Heart right ventricle (tissue), 16 donors: ENCODE measurements at places on chromosomes 7 and 10. TPM values are rescaled to one million over a fixed set of nuclear protein-coding genes. Genes with fewer than 3 reads are reported as not detected.

Gene BET1
- 10.7 TPM for total RNA-seq

Gene EBF3
- 5.9 TPM for total RNA-seq

Gene ELAPOR2
- 4.4 TPM for total RNA-seq

Gene SPDYE2B
- total RNA-seq, result not detected

Gene CAMK2G
- 11.1 TPM for total RNA-seq

Gene CDK6
- 23.0 TPM for total RNA-seq

Gene CAV1
- total RNA-seq, result 195 TPM

Gene HERPUD2
- total RNA-seq, result 13.0 TPM

Gene CPA4
- total RNA-seq, result 0.48 TPM

DNA sequence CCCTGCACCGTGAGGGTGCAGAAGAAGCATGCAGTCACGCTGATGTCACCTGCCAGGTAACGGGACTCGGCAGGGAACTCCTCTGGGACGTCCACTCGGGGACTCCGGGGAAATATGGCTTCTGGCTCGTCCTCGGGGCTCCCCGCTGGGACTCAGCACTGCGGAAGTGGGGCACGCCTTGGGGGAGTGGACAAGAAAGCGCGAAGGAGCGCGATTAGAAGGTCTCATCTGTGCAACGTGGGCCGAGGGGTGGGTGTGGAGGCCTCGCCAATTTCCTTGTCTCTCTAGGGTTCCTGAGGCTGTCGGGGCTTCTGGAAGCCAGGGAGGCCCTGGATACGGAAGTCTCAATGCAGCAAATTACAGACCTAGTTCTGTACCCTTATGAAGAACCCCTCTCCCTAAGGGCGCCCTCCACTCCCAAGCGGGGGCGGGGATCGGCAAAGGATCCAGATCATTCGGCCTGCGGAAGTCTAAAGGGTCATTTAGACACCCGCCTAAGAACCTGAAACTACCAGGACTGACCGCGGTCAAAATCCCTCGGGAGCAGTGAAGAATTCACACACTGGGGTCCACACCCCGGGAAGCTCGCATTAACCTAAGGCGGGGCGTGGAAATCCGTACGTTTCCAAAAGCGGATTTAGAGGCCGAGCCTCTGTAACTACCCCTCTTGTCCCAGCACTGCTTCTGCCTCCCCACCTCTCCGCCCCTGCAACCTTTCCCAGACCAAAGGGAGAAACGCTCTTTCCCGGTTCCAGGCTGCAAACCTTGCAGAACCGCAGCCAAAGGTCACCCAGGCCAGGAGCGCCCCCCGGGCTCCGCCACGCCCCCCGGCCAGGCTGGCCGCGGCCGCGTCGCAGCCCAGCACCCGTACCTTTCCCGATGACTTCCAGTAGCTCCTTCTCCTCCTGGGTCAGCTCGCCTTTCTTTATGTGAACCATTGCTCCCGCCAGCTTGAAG is 640 bp downstream of the ANKMY2 start:
- DNase-seq, result peak; percentile 56

- DNase-seq, result no peak
Measured at GRCh38 chr7:81162234-81162633, 243.4 kb upstream of the SEMA3C start.

DNA sequence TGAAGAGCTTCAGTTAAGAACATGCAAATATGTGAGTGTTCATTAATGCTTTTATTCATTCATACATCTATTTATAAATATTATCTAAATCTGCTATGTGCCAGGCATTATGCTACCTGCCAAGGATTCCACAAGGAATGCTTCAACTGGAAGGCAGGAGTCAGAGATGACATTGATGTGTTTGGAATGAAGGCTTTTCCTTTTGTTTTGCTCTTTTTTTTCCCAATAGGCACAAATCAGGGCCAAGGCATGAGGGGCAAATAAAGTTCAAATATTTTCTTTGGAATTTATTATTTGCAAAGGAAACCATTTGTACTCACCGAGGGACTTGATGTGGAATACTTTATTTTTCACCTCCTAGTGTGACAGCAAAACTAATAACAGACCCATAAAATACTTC is 530.3 kb downstream of the ARL4A start:
- no peak for DNase-seq

- peak; percentile 41 for DNase-seq
Measured at GRCh38 chr10:124152139-124153022, 59.0 kb upstream of the CHST15 start.

- DNase-seq, result no peak
Measured at GRCh38 chr7:25613912-25614311, 385.6 kb upstream of the NPVF start.

DNA sequence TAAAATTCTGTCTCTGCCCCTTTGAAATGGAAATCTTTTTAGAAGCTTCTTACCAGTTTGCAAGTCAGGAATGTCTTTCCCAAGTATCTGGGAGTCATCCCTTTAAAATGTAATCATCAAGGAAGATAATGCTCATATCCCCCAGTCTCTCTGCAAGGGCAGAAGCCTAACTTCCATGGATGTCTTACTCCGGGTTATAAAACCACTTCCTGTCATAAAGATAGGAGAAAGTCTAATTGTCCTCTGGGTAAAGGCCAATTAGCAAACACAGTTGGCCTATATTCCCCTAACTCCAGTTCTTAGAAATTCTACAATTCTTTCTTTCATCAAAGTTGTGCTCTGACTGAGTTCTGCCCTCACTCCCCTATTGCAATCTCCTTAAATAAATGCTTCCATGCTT is 1631.5 kb upstream of the LRRTM3 start:
- no peak for DNase-seq

DNA sequence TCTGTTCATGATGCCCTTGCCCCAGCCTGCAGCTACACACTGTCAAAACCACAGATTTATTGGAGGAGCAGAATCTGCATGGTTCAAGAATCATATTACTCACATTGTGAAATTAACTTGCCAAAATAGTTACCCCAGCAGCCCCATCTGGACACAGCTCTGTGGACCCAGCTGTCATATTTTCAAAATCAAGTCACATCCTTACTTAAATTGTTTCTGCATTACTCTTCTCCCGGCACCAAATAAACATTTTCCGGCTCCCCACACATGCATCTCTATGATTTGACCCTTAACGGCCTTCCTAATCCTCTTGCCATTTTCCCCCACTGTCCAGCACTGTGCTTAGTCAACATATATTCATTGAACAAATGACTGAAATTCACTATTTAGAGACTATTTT is 43.8 kb upstream of the GPR26 start:
- no peak for DNase-seq

- DNase-seq, result no peak
Measured at GRCh38 chr10:125976960-125977605, 80.7 kb downstream of the FANK1 start.

DNA sequence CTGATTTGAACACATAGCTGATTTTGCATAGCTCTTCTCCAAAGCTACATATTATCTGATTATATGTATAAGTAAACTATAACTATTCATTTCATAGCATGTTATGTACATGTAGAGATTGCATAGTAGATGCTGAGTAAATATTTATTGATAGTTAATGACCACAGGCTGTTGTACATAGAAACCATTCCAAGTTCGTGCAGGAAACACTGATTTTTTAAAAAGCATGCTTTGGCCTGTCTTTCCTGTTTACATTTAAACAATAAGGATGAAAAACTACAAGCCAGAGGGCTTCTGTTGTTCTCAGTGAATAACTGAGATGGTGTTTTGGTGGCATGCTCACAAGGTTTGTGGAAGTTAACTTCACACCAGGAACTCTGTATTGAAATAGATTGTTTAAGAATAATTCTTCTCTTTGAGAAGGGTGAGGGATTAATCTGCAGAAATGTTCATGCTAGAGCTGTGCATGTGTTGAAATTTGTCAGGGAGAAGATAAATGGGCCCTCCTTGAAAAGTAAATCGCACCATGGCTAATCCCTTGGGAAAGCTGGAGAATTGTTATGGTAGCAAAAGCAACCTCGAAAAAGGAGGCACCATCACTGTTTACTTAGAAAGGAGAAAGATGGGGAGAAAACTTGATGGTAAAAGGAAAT is 120.2 kb upstream of the SP8 start:
- DNase-seq, result no peak

- no peak for DNase-seq
Measured at GRCh38 chr10:89252225-89252585, 630 bp upstream of the LIPA start.
